Right atrium auricular region (tissue), 2 donors: ENCODE measurements at places on chromosomes 7 and 10. TPM values are rescaled to one million over a fixed set of nuclear protein-coding genes. Genes with fewer than 3 reads are reported as not detected.

GRCh38 chr7:107995184-107996071, 7.5 kb downstream of the LAMB1 start:
- DNase-seq = no peak

DNA sequence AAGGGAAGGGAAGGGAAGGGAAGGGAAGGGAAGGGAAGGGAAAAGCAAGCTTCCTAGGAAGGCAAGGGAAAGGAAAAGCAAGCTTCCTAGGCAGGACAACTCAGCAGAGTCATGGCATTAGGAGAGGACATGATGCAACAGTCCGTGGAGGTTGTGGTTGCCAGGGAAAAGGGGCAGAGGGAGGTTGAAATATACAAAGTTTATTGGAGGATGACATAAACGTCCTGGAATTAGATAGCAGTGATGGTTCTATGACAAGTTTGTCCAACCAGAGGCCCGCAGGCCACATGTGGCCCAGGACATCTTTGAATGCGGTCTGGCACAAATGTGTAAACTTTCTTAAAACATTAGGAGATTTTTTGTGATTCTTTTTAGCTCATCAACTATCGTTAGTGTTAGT, 59.8 kb upstream of the OPN4 start:
- DNase-seq = no peak

DNA sequence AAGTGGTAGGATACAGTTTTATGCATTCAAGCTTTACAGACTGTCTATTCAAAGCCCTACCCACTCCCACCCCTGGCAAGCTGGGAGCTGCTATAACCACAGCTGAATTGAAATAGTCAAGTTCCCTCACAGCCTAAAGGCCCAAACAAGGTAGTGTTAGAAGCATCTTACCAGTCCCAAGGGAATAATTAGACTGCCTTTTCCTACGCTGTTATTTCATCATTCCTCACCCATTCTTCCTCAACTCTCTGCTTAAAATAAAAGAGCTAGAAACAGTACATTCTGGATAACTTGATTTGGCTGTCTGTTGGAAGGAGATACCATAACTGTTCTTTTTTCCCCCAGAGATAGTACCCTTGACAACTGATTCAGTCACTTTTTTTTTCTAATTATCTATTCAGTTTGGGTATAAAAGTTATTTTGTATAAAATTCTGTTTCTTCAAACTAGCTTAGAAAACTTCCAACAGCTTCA, 54.0 kb downstream of the RAPGEF5 start:
- no peak for DNase-seq

SUN3 gene
- total RNA-seq = not detected

GRCh38 chr7:100894860-100895700, 608 bp downstream of the ACHE start:
- DNase-seq = no peak

- no peak for DNase-seq
Measured at GRCh38 chr10:98881789-98882188, 353.9 kb downstream of the HPSE2 start.

CHRM2 gene
- total RNA-seq = 55.3 TPM

- no peak for DNase-seq
Measured at GRCh38 chr10:1316121-1316808, 260.1 kb downstream of the WDR37 start.
